ENCODE measurements at places on chromosomes 12 and 14.
A peak's percentile ranks its signal among the peaks of the same experiment; 100 is the strongest.

GRCh38 chr12:103401421-103401820, 94.3 kb downstream of the C12orf42 start:
- no peak for DNase-seq

DNA sequence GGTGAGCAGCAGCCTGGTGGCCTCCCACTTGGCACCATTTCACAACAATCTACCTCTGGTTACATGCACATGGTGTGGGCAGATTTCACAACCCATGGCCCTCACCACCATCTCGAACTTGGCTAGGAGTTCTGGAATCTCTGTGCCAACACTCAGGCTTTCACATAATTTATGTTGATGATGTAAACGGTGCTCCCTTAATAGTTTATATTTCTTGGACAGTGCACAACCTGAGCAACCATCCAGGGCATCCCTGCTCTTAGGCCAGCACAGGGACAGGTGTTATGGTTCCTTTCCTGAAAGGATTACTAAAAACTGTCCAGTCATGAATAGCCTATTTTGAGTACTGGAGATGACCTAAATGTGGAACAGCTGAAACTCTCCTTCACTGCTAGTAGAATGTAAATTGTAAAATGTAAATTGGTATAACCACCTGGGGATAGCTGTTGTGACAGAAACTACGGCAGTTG, 28.6 kb downstream of the ABCB9 start:
- no peak for DNase-seq

- DNase-seq: no peak
These were observed 114.2 kb downstream of the DPF3 start for GRCh38 chr14:72779679-72780078.

DNA sequence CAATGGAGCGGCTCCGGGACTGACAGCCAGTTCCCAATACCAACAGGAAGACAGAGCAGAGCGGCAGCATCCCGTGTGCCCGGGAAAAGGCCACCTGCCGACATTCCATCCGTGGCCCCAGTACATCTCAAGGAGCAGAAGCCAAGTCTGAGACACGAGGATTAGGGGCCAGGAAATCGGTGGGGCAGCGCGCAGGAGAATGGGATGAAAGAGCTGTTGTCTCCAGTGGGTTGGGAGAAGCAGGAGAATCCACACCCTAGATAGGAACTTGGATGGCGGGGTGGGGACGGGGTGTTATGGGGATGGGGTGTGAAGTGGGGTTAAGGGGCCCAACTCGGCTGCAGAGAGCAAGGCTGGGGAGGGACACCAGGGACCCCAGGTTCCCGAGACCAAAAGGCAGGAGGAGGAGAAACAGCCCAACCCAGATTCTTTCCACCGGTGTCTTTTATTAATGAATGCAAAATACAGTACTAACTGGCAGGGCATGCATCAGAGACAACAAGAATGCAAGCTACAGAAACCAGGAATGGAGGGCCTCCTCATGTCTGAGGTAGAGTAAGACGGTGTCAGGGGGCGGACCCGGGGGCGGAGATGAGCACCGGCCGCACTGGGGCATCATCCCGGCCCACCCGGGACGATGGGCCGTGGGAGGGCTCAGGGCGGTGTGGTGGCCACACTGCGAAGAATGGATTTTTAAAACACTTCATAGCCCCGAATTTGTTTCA, 50.3 kb downstream of the BEGAIN start:
- DNase-seq: no peak

GRCh38 chr14:61553730-61554641, 141.3 kb upstream of the HIF1A start:
- peak; percentile 98 for DNase-seq

All from fibroblast of villous mesenchyme (primary cell).